Nephron progenitor cell (in vitro differentiated cells): ENCODE measurements at places on chromosomes 3 and 15.
A peak's percentile ranks its signal among the peaks of the same experiment; 100 is the strongest.

- no peak for DNase-seq
- no peaks in the 10 kb centered on the region for H3K36me3 ChIP-seq
- no peak overlapping the region for H3K4me3 ChIP-seq
- H3K27ac ChIP-seq = no peak overlapping the region
- H3K4me1 ChIP-seq = no peaks in the 10 kb centered on the region
These were observed 325.5 kb downstream of the CHST2 start for GRCh38 chr3:143445118-143445517.

- no peaks in the 10 kb centered on the region for H3K27me3 ChIP-seq
These were observed 195.8 kb downstream of the BBX start for GRCh38 chr3:107718547-107718946.

DNA sequence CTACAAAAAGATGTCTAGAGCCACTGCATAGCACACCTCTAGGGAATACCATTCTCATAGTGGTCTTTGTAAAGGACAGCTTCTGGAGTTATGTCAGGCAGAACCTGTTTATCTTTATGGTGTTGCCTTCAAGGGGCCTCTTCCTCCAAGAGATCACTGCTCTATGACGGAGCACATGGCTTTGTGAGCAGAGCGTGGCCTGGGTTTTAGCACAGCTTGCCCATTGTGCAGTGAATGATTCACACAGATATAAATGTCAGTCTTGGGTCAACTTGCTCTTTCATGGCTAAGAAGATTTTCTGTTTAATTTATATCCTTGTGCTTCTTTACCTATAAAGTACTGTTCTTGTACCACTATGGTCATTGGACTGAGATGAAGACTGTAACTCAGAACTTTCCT lies 41.5 kb upstream of the RBMS3 start:
- no peak for DNase-seq
- no peak overlapping the region for H3K4me3 ChIP-seq

DNA sequence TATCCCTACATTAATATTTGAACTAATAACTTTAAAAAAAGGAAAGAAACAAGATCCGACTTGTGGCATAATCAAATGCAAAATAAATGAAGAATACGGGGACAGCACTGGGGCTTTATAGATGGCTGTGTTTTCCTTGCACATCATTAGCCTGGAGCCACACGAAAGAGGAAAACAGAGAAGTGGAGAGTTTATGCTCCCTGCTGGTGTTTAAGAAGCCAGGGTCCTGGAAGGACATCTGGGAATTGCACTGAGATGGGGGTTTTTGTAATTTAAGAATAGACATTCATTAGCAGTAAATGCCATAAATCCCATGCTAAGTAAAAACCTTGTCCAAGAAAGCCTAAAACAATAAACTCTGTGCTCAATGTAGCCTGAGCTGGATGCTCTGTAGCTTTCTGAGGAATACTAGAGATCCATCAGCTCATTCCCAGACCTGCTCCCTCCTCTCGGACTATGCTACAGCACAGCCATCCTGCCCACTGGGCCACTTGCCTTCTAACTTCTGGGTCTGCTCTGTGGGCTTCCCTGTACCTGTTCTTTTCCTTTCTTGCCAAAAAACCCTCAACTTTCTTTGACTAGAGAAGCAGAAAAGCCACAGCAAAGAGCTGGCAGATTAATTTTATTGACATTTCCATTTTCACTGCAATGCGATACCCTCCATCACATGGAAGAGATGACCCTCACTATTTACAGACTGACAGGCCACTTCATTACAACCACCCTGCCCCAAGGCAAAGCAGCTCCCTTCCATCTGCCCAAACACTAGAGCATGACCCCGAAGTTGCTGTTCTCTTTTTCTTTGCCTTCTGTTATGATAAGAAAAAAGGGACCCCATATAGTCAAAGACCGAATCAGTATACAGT lies 62.3 kb downstream of the MEIS2 start:
- peaks cover 85% of the 10 kb centered on the region for H3K4me1 ChIP-seq
- peak overlapping the region; percentile 56 for H3K4me3 ChIP-seq
- H3K27me3 ChIP-seq = no peaks in the 10 kb centered on the region
- H3K27ac ChIP-seq = peak overlapping the region; percentile 97
- peaks cover 70% of the 10 kb centered on the region for H3K36me3 ChIP-seq

DNA sequence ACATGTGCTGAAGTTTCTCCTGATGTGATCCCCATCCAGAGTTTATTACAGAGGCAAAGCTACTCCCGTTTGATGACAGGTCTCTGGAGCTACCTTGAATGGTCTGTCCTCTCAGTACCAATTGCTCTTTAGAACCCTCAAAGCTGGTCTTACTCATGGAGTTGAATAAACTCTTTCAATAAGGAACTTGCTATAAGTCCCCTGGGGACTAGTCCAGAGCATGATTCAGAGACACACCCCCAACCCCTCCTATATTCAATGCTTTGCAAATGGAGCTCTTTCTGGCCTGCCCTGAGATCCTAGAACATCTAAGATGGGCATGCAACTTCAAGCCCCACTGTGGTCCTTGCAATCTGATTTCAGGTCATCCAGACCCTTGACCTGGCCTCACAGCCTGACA lies 23.9 kb upstream of the TPM1 start:
- no peak for DNase-seq
- peaks cover 45% of the 10 kb centered on the region for H3K4me1 ChIP-seq
- no peaks in the 10 kb centered on the region for H3K36me3 ChIP-seq
- H3K4me3 ChIP-seq = no peak overlapping the region
- peaks cover 12% of the 10 kb centered on the region for H3K27me3 ChIP-seq

DNA sequence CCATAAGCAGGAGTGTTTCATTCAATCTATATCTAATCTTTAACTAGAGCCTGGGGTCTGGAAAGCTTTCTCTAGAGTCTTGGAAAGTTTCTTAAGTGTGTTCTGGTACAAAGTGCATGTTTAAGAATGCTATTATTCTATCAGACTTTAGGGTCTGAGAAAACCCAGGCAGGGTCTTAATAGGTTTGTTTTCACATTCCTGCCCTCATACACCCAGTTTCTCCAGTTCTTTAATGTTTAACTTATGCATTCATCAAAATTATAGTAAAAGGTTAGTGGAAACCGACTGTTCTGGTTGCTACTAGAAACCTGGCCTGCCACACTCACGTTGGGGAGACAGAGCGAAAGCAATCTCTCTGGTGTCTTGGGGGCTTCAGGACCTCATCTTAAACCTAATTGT lies 102.9 kb upstream of the WDR72 start:
- H3K4me1 ChIP-seq = no peaks in the 10 kb centered on the region
- H3K4me3 ChIP-seq = no peak overlapping the region
- H3K27ac ChIP-seq = no peak overlapping the region
- H3K27me3 ChIP-seq = no peaks in the 10 kb centered on the region

DNA sequence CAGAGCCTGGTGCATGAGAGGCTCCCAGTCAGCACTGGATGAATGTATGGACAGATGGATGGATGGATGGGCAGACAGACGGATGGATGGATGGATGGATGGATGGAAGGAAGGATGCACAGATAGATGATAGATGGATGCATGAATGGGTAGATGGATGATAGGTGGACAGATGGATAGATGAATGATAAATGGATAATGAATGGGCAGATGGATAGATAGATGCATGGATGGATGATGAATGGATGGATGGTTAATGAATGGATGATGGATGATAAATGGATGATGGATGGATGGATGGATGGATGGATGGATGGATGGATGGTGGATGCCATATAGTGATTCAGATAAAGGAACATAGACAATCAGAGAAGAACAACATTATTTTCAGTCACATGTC lies 71.0 kb downstream of the SLC6A11 start:
- H3K36me3 ChIP-seq = no peaks in the 10 kb centered on the region
- no peak for DNase-seq
- H3K4me1 ChIP-seq = no peaks in the 10 kb centered on the region
- H3K4me3 ChIP-seq = no peak overlapping the region
- peaks cover 47% of the 10 kb centered on the region for H3K27me3 ChIP-seq
- no peak overlapping the region for H3K27ac ChIP-seq

- H3K36me3 ChIP-seq = no peaks in the 10 kb centered on the region
- peaks cover 4% of the 10 kb centered on the region for H3K27me3 ChIP-seq
- no peak overlapping the region for H3K4me3 ChIP-seq
These were observed 73.1 kb upstream of the TTC14 start for GRCh38 chr3:180528843-180529242.

DNA sequence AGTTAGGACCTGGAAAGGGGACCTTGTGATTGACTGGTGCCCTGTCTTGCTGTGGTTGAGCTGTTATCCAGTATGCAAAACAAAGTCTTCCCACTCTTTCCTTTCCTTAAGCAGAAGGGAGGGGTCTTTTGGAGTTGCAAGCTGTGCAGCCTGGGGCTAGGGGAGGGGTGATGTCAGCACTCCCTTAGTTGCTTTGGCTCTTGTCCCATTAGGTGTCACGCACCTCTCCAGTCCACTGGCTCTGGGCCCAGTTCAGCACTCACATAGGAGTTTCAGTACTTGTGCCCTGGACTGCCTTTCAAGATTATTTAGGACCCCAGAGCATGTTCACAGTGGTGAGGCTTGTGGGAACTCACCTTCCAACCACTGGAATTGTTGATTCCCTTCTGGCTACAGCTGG lies 238.5 kb downstream of the DOCK3 start:
- DNase-seq = no peak
- peaks cover 20% of the 10 kb centered on the region for H3K27me3 ChIP-seq
- H3K4me3 ChIP-seq = no peak overlapping the region
- H3K4me1 ChIP-seq = no peaks in the 10 kb centered on the region

DNA sequence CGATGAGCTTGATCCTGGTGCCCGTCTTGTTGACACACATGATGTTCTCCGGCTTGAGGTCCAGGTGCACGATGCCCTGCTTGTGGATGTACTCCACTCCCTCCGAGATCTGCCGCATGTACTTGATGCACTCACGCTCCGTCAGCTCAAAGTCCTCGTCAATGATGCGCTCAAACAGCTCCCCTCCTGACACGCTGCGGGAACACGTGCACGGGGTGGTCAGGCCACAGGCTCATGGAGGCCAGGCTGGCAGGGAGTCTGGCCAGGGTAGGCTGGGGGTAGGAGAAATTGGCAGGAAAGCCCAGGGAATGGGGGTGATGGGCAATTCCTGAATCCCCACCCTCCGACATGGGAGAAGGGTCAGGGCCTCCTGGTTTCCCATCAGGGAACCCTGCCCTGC lies 55.5 kb upstream of the HACD2 start:
- peaks cover 60% of the 10 kb centered on the region for H3K4me1 ChIP-seq
- no peak for DNase-seq
- H3K4me3 ChIP-seq = no peak overlapping the region
- H3K27me3 ChIP-seq = peaks cover 3% of the 10 kb centered on the region

DNA sequence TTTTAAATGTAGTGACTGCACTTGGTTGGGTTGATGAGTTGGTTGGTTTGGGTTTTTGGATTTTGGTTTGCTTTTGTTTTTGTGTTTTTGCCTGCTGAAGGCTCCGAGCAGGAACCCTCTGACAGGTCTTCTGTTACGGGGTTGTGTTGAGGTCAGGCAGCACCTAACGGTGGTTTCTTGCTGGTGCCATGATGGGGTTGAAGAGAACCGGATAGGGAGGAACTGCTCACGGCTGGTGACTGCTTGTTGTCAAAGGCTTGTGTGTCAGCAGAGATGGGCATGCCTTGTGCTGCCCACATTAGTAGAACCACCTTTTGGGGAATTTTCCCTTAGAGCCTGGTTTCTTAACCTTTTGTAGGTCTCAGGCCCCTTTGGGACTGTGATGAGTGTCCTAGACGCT lies 42.0 kb downstream of the SLC6A6 start:
- H3K27ac ChIP-seq = peak overlapping the region; percentile 56
- H3K4me1 ChIP-seq = peaks cover 14% of the 10 kb centered on the region
- H3K27me3 ChIP-seq = peaks cover 3% of the 10 kb centered on the region

DNA sequence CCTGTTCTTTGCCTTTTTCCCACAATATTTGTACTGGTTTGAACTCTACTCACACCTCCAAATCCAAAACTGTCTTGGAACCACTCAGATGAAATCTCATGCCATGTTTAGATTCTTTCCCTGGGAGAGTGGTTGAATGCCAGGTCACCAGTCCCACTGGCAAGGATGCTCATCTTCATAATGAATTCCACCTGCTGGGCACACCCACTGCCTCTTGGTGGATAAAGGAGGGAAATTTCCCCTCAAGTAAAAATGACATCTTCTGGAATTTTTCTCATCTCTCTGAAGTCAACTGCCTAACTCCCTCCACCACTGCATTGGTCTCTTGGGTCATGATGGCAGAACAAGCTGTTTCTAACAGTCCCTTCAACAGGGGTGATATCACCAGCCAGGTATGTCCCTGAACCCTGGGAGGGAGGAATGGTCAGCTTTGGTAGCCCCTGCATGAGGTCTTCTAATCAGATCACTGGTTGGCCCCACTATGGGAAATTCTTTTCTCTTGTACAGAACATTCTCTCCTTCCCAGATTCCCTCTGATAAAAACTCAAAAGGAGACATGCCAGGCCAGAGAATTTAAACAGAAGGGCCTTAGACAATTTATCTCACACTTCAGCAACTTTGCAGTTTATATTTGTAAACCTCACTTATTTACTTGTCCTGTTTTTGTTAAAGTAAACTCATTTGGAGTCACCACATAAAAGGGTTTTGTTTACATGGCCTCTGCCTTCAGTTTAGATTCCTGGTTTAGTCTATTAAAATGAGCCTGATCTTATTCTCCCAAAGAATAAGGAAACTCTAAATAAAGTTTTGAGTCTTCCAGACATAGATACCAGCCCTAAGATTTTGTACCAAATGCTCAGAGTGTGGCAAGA lies 143.4 kb downstream of the WNT5A start:
- no peaks in the 10 kb centered on the region for H3K36me3 ChIP-seq
- H3K4me1 ChIP-seq = peaks cover 12% of the 10 kb centered on the region
- H3K27ac ChIP-seq = peak overlapping the region; percentile 66
- DNase-seq = no peak
- no peak overlapping the region for H3K4me3 ChIP-seq

DNA sequence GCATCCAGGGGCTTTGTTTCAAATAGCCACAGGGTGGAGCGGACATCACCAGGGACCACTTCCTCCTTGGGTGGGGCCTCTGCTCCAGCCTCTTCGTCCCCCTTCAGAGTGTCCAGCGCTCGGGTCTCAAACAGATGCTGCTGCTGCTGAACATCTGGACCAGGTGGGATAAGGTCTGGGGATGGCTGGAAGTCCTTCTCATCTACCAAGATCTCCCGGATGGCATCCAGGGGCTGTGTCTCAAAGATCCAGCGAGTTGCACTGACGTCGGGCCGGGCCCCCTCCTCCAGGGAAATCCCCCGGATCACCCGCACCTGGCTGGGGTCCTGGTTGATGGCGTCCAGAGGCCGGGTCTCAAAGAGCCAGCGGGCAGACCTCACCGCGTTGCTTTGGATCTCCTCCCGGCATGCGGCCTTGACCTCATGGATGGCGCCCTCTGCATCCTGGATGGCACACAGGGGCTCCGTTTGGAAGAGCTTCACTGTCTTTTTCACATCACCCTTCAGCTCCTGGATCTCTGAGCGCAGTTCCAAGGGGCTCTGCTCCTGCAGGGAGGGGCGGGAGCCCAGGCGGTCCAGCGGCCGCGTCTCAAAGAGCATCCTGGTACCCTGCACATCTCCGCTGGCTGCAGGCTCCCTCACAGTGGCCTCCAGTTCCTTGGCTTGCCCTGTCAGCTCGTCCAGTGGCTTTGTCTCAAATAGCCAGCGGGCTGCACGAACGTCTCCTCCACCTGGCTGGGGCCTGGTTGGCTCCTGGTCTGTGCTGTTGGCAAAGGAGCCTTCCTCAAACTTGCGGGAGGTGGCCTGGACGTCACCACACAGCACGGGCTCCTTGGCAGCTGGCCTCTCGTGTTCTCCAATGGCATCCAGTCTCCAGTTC lies 3.9 kb downstream of the XIRP1 start:
- H3K4me3 ChIP-seq = no peak overlapping the region
- H3K36me3 ChIP-seq = peaks cover 7% of the 10 kb centered on the region
